Activated CD4-positive, alpha-beta T cell treated with anti-CD3 and anti-CD28 coated beads, Interleukin-2, amount 50 U/mL, for 16 hours (primary cell): ENCODE measurements at places on chromosomes 12 and 14.

GRCh38 chr12:81588235-81589008 lies 170.7 kb downstream of the PPFIA2 start:
- DNase-seq, result no peak

- DNase-seq, result peak; percentile 46
Measured at GRCh38 chr14:58571769-58572472, 65.8 kb upstream of the DACT1 start.

- no peak for DNase-seq
Measured at GRCh38 chr12:105402366-105402765, 71.9 kb downstream of the C12orf75 start.

GRCh38 chr14:47226877-47227520 lies 448.4 kb downstream of the MDGA2 start:
- DNase-seq, result no peak

DNA sequence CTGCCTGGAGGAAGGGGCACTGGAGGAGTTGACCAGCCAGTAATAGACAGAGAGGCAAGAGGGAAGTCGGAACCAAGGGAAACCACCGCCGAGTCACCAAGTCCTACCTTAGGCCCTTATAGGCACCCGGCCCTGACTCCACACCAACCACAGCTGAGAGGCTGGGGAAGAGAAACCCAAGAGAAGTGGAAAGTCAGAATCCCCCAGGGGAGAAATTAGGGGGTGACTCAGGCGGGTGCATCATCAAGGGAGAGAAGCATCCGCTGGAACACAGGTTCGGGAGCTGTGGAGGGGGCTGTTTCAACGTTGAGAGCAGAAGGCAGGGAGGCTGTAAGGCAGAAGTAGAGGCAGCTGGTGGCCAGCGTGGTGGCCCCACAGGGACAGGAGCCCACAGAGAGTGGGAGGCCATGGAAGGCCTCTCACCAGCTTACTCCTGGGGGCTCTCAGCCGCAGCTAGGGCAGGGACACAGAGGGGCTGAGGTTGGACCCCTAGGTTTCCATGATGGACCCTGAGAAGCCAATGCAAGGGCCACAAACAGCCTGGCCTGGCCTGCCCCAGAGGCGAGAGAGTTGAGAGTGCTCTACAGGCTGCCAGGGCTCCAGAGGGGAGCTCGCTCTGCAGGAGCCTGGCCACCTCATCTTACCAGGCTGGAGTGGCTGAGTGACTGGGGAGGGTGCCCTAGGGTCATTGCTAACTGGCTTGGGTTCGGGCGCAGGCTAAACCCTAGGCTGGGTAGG lies 1.4 kb upstream of the TRMT61A start:
- DNase-seq, result no peak

DNA sequence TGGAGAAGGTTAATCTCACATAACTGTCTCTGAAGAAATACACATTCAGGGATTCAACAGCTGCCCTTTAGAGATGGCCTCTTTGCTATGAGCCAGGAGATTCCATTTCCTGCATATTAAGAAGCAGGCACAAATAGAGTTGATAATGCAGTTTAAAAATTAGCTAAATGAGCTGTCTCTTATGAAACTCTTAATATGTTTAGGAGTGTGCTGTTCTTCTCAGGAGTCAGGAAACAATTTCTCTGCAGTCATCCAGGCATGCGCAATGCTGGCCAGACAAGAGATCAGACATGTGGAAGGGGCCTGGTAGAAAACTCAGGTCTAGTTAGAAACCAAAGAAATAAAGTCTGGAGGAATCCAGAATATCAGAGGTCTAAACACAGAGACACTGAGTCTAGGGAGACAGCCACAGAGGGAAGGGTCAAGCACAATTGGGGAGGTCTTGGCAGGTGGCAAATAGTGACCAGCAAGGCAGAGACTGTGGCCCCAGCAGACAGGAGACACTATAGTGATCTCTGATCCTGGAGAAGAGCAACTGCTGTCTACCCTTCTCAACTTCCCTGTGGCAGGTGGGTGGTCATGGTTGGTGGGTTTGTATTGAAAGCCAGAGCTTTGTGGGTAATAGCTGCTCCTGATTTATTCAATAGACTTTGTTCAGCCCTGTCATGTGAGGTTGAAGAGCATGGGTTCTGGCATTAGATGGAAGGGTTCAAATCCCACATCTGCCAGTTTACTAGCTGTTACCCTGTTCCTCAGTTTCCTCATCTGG lies 185.8 kb upstream of the RMST start:
- no peak for DNase-seq
